ENCODE measurements at places on chromosomes 7 and 10.

DNA sequence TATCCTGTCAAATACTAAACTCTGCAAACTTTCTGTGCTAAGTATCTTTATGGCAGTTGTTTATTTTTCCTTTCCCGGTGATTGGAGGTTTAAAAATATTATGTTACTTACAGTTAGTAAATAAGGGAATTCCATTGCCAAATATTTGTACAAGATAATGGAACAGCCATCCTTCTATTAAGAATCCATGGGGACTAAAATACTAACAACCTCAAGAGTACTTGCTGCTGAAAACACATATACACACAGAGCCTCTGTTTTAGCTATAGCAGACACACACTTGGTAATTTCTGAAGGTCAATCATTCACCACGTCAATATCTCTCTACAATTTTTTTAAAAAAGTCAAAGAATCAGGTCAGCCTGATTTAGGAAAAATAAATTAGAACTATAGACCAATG, 32.4 kb downstream of the TSPAN12 start:
- DNase-seq, result no peak

DNA sequence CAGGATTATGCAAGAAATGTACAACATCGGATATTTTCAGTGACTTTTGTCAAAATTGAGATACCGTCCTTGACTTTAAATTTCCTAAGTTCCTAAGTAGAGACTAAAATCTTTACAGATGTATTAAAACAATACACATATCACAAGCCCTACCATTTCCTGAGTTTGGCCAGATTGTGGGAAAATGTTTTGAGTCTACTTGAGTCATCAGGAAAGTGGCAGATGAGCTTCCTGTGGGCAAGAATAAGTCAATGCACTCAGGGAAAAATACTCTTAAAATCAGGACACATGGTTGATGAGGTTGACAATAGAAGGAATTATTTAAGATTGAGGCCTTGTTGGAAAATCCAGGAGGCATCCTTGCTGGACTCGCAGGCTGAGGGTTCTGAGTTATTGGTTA, 162.5 kb downstream of the SNX10 start:
- no peak for DNase-seq

DNA sequence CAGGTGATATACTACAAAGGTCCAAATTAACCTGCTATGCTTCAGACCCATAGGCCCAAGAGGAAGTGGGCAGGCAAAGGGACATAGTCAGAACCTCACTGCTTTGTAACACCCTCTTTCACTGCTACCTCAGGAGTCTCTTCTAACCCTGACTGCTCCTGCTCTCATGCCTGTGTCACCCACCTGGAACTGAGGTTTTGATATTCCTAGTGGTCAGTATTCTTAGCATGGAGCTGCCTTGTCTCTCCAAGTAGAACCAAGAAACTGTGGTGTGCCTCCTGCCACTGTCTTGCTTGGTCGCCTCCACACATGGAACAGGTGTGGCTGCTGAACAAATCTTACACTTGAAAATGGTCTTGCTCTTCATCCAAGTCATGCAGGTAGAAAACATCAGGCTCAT, 677.5 kb downstream of the XPNPEP1 start:
- DNase-seq, result no peak

- no peak for DNase-seq
These were observed 221.1 kb upstream of the AUTS2 start for GRCh38 chr7:69377191-69377590.

DNA sequence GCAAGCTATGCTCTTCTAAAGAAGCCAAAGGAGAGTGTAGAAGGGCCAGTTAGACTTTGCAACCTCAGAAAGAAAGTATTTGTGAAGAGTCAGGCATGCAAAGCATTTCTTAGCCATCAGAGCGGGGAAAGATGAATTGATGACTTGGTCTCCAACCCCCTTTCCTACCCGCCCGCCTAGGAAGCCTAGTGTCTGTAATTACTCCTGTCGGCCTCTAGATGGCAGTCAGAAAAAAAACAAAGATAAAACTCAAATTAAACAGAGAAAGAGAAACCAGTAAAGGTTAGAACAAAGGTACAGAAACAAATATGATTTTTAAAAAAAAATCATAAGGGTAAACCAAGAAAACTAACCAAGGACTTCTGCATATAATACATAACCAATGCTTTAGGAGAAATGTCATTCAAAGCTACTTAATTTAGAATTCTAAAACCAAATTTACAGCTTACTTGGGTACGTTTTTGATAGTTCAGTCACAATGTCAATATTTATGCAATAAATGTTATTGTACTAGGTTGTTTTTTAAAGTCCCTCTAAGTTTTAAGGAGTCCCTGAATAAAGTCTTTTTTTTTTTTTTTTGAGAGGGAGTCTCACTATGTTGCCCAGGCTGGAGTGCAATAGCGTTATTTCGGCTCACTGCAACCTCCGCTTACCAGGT, 97.6 kb downstream of the LYZL1 start:
- no peak for DNase-seq

DNA sequence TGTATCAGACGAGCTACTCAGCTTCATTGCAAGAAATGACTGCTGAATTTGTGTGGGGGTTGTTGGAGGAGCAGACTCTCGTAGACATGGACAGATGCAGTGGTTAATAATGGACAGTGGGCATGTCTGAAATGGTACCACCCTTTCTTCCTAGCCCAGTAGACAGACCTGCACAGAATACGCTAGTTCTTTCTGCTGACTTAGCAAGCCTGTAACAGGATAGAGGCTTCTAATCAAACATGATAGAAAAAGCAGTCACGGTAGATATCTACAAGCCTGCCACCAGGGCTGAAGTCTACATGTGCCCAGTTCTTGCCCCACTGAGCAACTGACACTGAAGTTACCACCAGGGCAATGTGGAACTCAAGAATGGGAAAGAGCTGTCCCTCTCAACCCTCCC, 188.0 kb downstream of the FANK1 start:
- DNase-seq, result no peak

GRCh38 chr10:110619514-110620397, 24.4 kb upstream of the RBM20 start:
- DNase-seq, result no peak

- no peak for DNase-seq
These were observed 13.9 kb downstream of the TRIM8 start for GRCh38 chr10:102657984-102658724.

GRCh38 chr7:85125651-85126131, 61.2 kb downstream of the SEMA3D start:
- DNase-seq, result no peak

GRCh38 chr7:3380886-3381685, 80.0 kb downstream of the SDK1 start:
- no peak for DNase-seq

GRCh38 chr10:124286621-124287020, 132.1 kb downstream of the OAT start:
- DNase-seq, result peak; percentile 25

- DNase-seq, result no peak
These were observed 32.8 kb downstream of the MRPS33 start for GRCh38 chr7:140981951-140982350.

DNA sequence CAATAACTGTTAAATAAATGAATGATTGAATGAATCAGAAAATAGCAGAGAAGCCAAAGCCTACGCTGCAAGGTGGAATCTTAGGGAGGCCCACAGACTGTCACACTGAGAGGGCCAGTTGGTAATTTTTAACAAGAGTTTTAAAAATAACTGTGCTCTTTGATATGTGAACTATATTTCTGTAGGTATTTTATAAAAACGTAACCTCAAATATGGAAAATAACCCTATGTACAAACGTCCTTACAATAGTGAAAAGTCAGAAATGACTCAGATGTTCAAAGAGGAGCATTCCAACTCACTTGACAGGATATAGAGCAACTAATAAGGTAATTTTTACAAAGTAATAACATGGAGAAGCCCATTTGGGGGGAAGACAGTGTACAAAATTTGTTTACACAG, 18.9 kb upstream of the TMEM273 start:
- DNase-seq, result no peak

- no peak for DNase-seq
These were observed 277.6 kb upstream of the IGFBP3 start for GRCh38 chr7:46198701-46199100.

GRCh38 chr7:1638215-1638661, 31.8 kb upstream of the ELFN1 start:
- no peak for DNase-seq

DNA sequence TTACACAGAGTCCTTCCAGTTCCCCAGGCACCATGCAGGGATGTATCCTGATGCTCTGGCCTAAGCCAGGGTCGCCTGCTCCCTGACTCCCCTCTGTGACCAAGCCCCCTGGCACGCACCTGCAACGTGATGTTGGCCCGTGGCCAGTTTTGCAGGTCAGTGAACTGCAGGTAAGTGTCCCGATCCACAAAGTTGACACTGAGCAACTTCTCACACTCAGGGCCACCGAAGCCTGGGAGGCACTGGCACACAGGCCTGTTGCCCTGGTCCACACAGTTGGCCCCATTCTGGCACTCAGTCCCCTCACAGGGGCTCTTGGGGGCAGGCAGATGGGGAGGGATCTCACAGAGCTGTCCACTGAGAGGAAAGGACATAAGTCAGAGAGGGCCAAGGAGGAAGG, 174.3 kb downstream of the LCOR start:
- DNase-seq, result no peak

- DNase-seq, result no peak
These were observed 247.4 kb downstream of the ELFN1 start for GRCh38 chr7:1917221-1918062.

DNA sequence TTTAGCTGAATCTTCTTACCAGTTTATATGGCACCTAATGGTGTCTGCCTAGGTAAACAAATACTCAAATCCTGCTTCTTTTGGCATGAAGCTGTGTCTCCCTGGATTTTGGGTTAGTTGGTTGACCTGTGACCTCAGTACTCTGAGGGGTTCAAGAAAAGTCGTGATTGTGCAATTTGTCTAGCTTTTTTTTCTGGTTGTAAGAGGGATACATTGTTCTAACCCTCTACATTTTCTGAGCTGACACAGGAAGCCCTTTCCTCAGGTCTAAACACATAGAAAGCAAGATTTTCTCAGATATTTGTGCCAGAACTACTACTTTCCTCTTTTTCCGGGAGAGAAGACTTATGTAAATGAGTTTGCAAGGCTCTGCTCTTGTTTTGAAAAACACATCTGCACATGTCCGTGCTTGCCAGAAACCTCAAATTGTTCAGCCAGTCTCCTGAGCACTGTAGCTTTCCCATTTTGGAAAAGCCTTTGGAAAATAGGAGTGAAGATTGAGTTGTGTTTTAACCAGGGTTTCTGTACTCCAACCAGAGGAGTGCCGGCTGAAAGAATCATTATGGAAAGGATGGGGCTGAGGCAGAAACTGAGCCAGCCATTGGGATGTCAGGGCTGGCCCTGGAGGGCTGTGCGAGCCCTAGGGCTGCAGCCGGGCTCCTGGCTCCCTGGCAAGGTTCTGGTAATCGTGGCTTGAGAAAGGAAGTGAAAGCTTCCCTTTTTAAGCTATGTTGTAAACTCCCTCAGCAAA, 31.3 kb upstream of the CXCL12 start:
- DNase-seq, result no peak

- DNase-seq, result no peak
These were observed 435.0 kb downstream of the AUTS2 start for GRCh38 chr7:70033226-70033625.

DNA sequence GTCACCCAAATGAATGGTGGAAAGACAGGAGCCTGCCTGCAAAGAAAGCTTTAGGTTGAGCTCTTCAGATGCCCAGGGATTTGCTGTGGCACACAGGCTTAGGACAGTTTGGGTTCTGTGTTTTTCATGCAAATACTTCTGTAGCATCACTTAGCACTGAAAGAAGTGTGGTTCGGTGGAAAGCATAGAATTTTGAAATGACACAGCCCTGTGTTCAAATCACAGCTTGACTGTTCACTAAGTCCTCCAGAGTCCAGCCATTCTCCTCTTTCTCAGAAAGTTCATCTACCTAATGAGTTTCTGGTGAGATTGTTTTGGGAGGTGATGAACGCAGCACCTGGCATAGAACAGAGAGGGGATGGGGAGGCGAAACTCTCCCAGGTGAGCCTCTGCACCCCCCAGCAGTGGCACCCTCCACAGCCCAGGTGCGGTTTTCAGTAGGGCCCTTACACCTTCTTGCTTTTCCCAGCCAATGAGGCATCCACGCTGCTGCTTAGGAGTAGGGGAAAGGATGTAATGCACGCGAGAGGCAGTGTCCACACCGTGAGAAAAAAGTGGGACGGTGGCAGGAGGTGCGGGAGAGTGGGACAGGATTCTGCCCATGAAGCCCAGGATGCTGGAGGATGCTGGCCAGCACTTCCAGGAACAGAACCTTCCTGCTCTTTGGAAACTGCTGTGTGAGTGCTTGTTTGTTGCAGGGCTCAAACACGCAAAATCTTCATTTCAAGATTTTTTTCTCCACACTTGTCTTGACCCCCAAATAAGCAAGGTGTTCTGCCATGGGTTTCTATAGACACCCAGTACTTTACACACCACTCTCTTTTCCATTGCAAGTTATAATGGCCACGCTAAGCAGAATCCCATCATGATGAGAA, 11.6 kb downstream of the EN2 start:
- DNase-seq, result peak; percentile 36

DNA sequence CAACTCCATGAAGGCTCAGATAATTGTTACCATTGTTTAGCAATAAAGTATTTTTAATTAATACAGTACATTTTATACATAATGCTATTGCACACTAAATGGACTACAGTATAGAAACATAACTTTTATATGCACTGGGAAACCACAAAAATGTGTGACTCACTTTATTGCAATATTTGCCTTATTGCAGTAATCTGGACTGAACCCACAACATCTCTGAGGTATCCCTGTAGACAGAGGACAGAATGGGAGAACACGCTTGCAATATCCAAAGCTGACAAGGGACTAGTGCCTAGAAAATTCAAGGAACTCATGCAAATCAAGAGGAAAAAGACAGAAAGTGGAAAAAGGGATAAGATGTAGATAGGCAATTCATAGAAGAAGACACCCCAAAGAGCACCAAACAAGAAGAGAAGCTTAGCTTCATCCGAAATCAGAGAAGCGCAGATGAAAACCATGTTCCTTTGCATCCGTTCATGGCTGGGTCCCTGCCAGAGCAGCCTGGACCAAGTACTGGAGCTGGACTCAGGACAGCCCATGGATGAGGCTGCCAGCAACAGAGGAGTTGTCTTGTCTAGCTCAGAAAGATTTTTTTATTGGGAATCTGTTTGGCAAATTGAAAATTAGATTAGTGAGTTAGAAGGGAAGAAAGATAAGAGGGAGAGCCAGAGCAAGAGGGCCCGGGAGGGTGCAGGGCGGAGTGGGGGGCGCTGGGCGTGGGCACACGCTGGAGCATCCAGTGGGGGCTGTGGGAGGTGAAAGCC, 16.0 kb upstream of the GALNTL5 start:
- no peak for DNase-seq

DNA sequence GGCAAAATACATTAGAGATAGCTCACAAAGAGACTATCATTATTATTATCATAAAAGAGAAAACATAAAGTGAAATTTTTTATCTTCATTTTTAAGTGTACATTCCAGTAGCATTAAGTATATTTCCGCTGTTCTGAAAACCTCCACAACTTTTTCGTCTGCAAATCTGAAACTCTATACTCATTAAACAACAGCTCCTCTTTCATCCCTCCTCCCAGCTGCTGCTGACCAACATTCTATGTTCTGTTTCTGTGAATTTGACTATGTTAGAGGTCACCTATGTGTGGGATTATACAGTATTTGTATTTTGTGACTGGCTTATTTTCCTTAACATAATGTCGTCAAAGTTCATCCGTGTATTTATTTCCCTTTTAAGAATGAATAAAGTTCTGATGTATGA, 429.3 kb upstream of the TPK1 start:
- DNase-seq, result no peak

All from activated effector memory CD4-positive, alpha-beta T cell treated with anti-CD3 and anti-CD28 coated beads, Interleukin-2, amount 50 U/mL, for 16 hours (primary cell).